ENCODE measurements at places on chromosomes 5 and 9.

- no peak for DNase-seq
These were observed 9.0 kb upstream of the PAPPA start for GRCh38 chr9:116144555-116144954.

DNA sequence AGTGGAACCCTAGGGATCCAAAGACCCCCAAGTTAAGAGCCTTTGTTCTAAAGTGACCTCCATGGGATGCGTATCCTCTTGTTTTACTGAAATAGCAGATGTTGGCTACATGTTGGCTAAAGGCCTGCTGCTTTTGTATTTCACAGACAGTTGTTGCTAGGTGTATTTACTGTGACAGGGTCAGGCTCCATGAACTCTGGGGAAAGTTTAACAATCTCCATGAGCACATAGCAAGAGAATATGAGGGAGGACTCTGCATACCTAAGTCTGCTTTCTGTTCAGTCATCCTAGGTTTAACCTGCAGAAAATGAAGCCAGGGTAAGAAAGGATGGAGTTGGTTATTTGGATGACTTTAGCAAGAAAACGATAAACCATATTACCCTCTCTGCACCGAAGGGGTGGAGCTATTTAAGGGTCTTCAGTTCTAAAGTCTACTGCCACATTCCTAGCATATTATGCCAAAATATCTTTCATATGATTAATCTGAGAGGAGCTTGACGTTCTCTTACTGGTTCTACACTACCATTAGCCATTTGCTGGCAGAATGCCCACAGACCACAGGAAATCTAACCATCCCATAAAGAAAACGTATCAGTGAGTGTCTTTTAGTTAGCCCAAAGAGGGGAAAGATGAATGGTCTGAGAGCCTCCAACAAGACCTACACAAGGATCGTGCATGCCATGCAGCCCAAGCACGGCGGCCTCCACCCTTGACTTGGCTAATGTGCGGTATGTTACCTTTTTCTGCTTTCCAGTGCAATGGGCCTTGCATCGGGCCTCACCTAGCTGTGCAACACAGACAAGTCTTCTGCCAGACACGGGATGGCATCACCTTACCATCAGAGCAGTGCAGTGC is 127.8 kb downstream of the SAXO1 start:
- no peak for DNase-seq

DNA sequence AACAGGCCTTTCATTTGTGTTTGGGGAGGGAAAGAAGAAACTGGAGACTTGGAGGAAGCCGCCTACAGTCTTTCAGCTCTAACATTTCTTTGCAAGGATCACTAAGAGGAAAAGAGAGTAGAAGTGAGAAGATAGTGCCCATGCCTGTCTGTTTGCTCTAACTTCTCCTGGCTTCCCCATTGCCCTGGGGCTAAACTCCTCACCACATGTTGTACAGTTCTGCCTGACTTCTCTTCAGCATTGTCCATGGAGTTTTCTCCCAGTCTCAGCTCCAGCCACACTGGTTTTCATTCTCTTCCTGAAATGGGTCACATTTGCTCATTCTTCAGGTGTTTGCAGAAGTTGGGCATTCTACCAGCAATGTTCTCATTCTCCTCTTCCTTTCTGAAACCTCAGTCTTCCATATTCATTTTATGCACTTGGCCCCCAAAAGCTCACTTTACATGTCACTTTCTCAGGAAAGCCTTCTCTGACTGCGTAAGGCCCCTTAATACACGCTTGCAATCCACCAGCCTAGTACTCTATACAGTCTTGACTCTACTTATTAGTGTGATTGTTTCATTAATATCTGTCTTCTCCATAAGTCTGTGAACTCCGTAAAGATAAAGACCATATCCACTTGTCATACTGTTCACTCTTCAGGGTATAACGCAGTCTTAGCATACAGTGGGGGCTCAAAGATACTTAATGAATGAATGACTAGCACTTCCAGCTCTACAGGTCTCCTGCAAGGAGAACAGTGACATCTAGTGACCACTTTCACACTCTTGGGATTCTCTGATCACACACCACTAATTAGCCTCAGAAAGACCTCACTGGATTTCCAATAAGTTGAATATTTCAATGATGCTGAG is 40.2 kb upstream of the TRIM32 start:
- DNase-seq: no peak

GRCh38 chr5:179759581-179760551 is 27.2 kb downstream of the MAML1 start:
- DNase-seq: no peak

DNA sequence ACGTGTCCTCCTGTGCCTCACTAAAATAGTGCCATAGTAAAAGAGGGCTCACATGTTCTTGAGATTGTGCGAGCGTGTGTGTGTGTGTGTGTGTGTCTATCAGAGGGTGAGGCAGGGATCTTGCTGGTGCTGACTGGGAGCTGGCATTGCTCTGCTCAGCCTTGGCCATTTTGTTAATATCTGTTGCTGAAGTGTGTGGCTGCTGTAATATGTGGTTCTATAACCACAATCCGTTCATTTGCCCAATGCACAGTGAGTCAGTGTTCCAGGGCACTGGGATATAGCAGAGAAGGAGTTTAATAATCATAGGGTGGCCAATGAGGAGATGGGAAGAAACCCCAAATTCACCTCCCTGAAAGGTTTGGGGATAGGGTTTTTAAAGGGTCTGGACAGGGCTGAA is 61.3 kb downstream of the RASGRF2 start:
- DNase-seq: no peak

- no peak for DNase-seq
These were observed 18.9 kb upstream of the PDCD6 start for GRCh38 chr5:252546-252945.

- DNase-seq: no peak
These were observed 121.7 kb downstream of the FOCAD start for GRCh38 chr9:20805766-20806165.

GRCh38 chr9:85431339-85432102 is 310.2 kb downstream of the AGTPBP1 start:
- no peak for DNase-seq

GRCh38 chr5:66339896-66340295 is 195.8 kb downstream of the SREK1 start:
- no peak for DNase-seq

GRCh38 chr5:89758146-89758545 is 651.4 kb downstream of the CETN3 start:
- no peak for DNase-seq

- peak; percentile 30 for DNase-seq
These were observed 18.9 kb downstream of the MARCHF11 start for GRCh38 chr5:16160706-16161105.

DNA sequence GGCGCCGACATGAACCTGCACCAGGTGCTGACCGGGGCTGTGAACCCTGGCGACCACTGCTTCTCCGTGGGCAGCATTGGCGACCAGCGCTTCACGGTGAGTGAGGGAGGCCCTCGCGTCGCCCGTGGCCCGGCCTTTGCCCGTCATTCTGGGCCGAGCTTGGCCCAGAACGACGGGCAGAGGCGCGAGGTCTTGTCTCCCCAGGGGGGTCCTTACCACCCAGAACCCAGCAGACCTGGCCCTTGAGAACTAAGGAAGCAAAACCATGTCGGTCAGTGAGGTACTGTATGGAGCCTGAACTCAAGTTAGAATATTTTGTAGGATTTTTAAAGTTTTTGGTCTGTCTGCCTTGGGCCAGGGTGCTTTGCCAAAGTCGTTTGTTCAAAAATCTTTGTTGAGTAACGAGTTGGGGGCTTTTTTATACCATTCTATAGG is 691 bp downstream of the DMXL1 start:
- no peak for DNase-seq

DNA sequence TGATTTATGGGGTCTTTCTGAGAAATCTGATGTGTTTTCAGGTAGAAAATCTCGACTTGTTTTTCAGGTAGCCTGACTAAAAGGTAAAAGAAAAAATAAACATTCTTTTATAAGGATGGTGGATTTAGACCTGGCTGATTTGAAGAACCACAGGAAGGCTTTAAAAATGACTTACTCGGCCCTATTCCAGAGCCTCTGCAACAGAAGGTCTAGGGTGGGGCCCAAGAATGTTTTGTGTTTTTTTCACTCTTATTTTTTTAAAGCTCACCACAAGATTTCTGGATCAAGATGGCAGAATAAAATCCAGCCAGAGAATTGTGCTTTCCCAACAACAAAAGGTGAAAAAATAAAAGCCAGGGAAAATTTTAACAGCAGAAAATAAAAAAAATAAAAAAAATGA is 59.1 kb downstream of the FNBP1 start:
- no peak for DNase-seq

- no peak for DNase-seq
These were observed 2.8 kb upstream of the DUSP1 start for GRCh38 chr5:172773481-172774469.

- DNase-seq: no peak
These were observed 597.0 kb downstream of the PSAT1 start for GRCh38 chr9:78893774-78894401.

- DNase-seq: peak; percentile 69
These were observed 2.1 kb downstream of the SYNPO start for GRCh38 chr5:150642567-150642927.

- no peak for DNase-seq
These were observed 29.6 kb upstream of the PRDM12 start for GRCh38 chr9:130634801-130635200.

DNA sequence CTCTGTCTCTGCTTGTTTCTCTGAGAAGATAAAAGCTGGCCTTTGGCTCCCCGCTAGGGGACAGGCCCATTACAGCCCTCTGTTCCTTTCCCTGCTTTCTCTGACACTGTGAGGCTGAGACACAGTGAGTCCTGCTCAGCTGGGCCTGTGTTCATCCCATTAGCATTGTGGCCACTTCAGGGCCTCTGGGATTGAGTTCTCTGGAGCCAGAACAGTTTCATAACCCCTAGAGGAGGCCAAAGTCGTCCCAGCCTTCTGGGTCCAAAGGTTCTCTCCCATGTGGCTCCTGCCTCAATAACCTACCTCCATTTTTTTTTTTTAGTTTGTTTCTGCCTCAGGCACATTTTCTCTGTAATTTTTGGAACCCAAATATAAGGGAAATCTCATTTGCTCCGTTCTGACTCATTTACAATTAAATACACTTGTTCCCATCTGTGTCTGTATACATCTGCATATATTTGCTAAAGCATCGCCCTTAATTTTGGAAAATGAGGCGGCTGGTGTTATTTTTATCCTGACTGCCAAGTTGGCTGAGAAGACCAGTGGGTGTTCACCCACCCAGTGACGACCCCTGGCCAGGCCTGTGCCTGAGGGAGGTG is 27.3 kb upstream of the CTNNA1 start:
- no peak for DNase-seq

DNA sequence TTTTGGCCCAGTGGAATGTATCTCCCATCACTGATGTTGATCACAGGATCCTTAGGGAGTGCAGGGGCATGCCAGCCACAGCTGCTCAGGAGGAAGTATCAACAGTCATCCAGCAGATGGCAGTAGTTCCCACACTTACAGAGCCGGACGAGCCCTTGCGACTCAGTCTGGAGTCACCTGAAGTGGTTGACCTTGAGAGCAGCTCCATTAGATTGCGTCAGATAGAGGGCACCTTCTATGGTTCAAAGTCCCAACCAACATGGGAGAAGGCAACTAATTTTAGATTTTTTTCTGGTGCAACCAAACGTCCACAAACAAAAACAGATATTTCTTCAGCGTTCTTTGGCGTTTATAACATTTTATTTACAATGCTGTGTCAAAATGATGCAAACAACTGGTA is 124.5 kb downstream of the EGFLAM start:
- peak; percentile 39 for DNase-seq

DNA sequence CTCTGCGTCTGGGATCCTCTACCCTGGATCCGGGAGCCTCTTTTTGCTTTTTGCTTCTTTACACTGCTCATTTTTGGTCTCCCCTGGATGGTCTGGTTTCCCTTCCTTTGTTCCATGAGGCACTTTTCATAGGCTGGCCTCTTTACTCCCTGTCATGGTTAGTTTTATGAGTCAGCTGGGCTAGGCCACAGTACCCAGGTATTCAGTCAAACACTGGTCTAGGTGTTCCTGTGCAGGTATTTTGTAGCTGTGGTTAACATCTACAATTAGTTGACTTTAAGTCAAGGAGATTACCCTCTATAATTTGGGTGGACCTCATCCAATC is 17.5 kb downstream of the ANKRD33B start:
- no peak for DNase-seq

GRCh38 chr9:132973713-132974112 is 4.8 kb upstream of the GFI1B start:
- DNase-seq: no peak

GRCh38 chr9:117405950-117406705 is 8.7 kb downstream of the ASTN2 start:
- no peak for DNase-seq

- no peak for DNase-seq
These were observed 71.2 kb downstream of the ZCCHC7 start for GRCh38 chr9:37191403-37192089.

GRCh38 chr9:98094316-98094715 is 24.7 kb downstream of the TRIM14 start:
- no peak for DNase-seq

DNA sequence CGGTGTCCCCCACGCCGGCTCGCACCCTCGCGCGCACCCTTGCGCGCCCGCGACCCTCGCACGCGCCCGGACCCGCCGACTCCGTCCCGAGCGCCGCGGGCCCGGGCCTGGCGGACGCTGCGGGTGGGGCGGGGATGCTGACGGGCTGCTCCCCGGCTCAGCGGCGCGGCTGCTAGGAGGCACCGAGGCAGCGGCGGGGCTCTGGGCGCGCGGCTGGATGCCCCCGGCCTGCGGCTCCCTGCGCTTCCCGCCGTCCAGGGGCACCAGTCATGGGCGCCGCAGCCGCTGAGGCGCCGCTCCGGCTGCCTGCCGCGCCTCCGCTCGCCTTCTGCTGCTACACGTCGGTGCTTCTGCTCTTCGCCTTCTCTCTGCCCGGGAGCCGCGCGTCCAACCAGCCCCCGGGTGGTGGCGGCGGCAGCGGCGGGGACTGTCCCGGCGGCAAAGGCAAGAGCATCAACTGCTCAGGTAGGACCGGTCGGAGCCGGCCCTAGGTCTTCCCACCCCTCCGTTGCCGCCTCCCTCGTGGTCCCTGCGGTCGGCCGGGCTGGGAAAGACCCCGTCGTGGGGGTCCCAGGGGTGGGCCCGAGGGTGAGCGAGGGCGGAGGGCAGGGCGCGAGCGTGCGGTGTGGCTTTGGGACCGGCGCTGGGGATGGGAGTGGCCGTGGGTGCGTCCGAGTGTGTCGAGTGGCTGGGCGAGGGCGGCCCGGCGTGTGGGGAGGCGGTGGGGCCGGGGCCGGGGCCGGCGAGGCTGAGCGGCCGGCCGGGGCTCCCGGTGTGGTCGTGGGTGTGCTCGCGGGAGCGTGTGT is 530 bp downstream of the TMEFF1 start:
- peak; percentile 27 for DNase-seq

GRCh38 chr5:56596155-56596554 is 219.2 kb upstream of the MAP3K1 start:
- no peak for DNase-seq

GRCh38 chr9:126516936-126517832 is 96.5 kb upstream of the LMX1B start:
- DNase-seq: peak; percentile 73

- no peak for DNase-seq
These were observed 68.3 kb upstream of the OTULINL start for GRCh38 chr5:14513266-14513665.

- peak; percentile 59 for DNase-seq
These were observed 101.0 kb downstream of the TMEM232 start for GRCh38 chr5:110625376-110625999.
